ENCODE measurements at places on chromosomes 11 and 22.

- no peak overlapping the region for H3K4me3 ChIP-seq
- H3K27ac ChIP-seq: no peak overlapping the region
- no peaks in the 10 kb centered on the region for H3K4me1 ChIP-seq
- H3K27me3 ChIP-seq: peaks cover 21% of the 10 kb centered on the region
- DNase-seq: no peak
Measured at GRCh38 chr11:102833731-102834130, 9.7 kb downstream of the MMP3 start.

GRCh38 chr11:46930089-46930488 is 6.5 kb upstream of the CSTPP1 start:
- H3K36me3 ChIP-seq: no peaks in the 10 kb centered on the region
- H3K27me3 ChIP-seq: peaks cover 11% of the 10 kb centered on the region
- DNase-seq: no peak

- H3K4me1 ChIP-seq: peaks cover 22% of the 10 kb centered on the region
- peaks cover 21% of the 10 kb centered on the region for H3K36me3 ChIP-seq
- H3K4me3 ChIP-seq: peak overlapping the region; percentile 90
- H3K27me3 ChIP-seq: no peaks in the 10 kb centered on the region
- DNase-seq: peak; percentile 31
- H3K27ac ChIP-seq: peak overlapping the region; percentile 2
Measured at GRCh38 chr22:18075720-18076497, 1.9 kb upstream of the PEX26 start.

DNA sequence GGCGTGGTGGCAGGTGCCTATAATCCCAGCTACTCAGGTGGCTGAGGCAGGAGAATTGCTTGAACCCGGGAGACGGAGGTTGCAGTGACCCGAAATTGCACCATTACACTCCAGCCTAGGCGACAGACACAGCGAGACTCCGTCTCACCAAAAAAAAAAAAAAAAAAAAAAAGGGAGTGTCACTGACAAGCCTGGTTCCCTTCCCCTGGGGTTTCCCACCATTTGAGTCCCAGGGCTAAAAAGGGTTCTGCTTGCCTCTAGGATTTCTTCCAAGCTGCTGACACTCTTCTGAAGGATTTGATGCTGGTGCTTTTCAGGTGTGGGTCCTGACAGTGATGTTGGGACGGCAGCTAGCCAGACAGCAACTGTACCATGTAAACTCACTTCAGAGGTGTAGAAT is 1.3 kb upstream of the CCDC88B start:
- H3K4me1 ChIP-seq: peaks cover 36% of the 10 kb centered on the region
- no peak for DNase-seq
- peaks cover 34% of the 10 kb centered on the region for H3K36me3 ChIP-seq
- no peaks in the 10 kb centered on the region for H3K27me3 ChIP-seq

GRCh38 chr11:3832816-3833215 is 7.9 kb downstream of the RHOG start:
- no peak overlapping the region for H3K4me3 ChIP-seq
- H3K36me3 ChIP-seq: peaks cover 50% of the 10 kb centered on the region
- no peaks in the 10 kb centered on the region for H3K27me3 ChIP-seq
- no peak for DNase-seq
- H3K4me1 ChIP-seq: peaks cover 59% of the 10 kb centered on the region
- peak overlapping the region; percentile 23 for H3K27ac ChIP-seq

DNA sequence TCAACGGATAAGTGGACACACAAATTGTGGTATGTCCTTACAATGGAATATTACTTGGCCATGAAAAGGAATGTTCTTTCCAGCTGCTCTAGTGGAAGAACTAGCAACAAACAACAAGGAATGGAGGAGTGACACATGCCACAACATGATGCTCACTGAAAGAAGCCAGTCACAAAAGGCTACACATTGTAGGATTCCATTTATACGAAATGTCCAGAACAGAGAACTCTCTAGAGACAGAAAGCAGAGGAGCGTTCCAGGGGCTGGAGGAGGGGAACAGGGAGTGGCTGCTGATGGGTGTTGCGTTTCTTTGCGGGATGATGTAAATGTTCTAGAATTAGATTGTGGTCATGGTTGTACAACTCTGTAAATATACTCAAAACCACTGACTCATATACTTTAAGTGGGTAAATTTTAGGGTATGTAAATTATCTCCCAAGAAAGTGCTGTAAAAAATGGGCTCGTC is 32.4 kb upstream of the PDGFB start:
- no peak overlapping the region for H3K27ac ChIP-seq
- no peak for DNase-seq
- H3K27me3 ChIP-seq: peaks cover 8% of the 10 kb centered on the region
- peaks cover 2% of the 10 kb centered on the region for H3K4me1 ChIP-seq
- no peak overlapping the region for H3K4me3 ChIP-seq
- H3K36me3 ChIP-seq: no peaks in the 10 kb centered on the region

- H3K27ac ChIP-seq: no peak overlapping the region
- no peaks in the 10 kb centered on the region for H3K36me3 ChIP-seq
- H3K4me3 ChIP-seq: no peak overlapping the region
Measured at GRCh38 chr11:71066311-71066710, 186.1 kb downstream of the SHANK2 start.

Data from T-helper 2 cell treated with Interferon-gamma antibody and Interleukin-4, amounts not matched to agents 5 μg/mL and 100 μg/mL, for 36 hours (primary cell).